ENCODE measurements at places on chromosomes 1 and 21. TPM values are rescaled to one million over a fixed set of nuclear protein-coding genes. Genes with fewer than 3 reads are reported as not detected.

The ATP6V1G3 gene
- polyA plus RNA-seq, result not detected

DNA sequence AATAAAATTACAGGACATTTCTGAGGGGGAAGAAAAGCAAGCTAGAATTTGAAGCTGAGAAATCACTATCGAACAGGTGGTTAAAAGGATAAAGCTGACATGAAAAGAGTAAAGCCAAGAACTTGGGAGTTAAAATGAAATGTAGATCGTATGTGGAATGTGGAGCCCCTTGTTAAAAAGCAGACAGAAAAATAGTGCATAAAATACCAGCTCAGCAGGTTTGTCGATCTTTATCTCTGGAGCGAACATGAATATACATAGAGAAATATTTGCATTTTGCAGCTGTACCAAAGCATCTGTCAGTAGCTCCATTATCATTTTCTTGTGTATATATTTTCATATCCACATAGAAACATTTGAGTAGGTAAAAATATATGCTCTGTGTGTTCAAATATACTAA, 73.6 kb upstream of the CDC42BPA start:
- DNase-seq, result no peak

The FMO5 gene
- 0.35 TPM for polyA plus RNA-seq

DNA sequence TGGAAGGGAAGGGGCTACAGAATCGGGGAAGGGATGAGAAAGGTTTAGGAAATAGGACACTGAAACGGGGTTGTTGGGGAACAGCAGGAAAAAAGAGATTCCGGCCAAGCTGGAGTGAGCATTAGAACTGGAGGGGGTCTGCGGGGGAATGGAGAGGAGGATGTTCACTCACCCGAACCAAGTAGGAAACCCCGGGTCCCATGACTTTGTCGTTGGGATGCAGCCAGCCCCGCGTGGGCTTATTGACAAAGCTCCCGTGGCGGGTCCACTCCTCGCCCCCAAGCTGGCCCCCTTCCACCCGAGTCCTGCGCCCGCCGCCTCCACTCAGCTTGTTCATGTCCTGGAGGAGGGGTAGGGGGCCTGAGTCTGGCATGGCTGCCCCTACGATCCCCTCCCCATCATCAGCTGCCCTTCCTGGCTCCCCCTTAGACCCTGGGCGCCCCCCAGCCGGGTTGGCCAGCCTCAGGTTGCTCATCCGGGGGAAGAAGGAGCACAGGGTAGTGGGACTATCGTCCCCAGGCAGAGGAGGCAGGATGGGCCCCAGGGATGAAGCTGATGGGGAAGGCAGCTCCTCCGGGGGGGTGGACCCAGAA, 591 bp downstream of the SHC1 start:
- peak; percentile 46 for DNase-seq

- no peak for DNase-seq
Observed at GRCh38 chr1:152941037-152941711, 5.8 kb upstream of the SPRR5 start.

- no peak for DNase-seq
Observed at GRCh38 chr1:185042737-185043136, 2.6 kb upstream of the RNF2 start.

The TMPRSS15 gene
- not detected for polyA plus RNA-seq
